ENCODE measurements at places on chromosomes 1 and 21. TPM values are rescaled to one million over a fixed set of nuclear protein-coding genes. Genes with fewer than 3 reads are reported as not detected.

The SERPINC1 gene
- not detected for total RNA-seq

The F11R gene
- total RNA-seq, result 242 TPM

The SLAMF7 gene
- total RNA-seq, result not detected

The EMC1 gene
- 73.3 TPM for total RNA-seq

The LAD1 gene
- total RNA-seq, result not detected

The S1PR1 gene
- 234 TPM for total RNA-seq

The DISC1 gene
- 10.9 TPM for total RNA-seq

The TMEM51 gene
- total RNA-seq, result 6.4 TPM

The TRIM58 gene
- 0.66 TPM for total RNA-seq

DNA sequence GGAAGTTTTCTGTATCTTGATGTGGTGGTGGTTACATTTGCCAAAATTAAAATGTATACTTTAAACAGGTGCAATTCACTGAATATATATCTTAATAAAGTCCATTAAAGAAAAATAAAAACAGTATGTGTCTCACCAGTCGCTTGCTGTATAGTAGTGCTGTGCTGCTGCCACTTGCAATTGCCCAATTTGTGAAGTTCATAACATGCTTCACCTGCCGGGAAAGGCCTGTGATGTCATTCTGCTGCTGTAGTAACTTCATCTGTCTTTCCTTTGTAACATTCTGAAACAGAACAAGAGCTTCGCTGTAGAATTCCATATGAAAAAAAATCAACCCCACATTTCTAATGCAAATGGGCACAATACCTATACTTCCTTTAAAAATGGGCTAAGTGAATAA is 83.4 kb downstream of the TRIM33 start:
- no peak for DNase-seq

GRCh38 chr1:3537359-3537758 is 73.9 kb downstream of the MEGF6 start:
- no peak for DNase-seq

DNA sequence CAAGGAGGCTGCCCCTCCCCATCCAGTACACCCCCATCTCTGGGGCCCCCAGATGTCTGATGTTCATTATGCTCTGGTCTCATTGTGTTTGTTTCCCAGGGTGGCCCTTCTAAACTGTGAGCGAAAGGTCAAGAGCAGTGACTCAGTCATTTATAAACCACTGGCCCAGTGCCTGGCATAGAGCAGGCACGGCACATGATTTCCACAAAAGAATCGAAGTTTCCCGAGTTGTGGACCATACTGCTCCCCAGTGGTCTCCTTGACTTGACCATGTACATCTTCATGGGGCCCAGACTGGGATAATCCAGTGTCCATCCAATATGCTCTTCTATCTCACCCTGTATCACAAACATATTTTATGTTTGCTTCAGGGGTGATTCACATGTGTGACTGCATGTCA is 153.3 kb downstream of the NR5A2 start:
- peak; percentile 40 for DNase-seq

DNA sequence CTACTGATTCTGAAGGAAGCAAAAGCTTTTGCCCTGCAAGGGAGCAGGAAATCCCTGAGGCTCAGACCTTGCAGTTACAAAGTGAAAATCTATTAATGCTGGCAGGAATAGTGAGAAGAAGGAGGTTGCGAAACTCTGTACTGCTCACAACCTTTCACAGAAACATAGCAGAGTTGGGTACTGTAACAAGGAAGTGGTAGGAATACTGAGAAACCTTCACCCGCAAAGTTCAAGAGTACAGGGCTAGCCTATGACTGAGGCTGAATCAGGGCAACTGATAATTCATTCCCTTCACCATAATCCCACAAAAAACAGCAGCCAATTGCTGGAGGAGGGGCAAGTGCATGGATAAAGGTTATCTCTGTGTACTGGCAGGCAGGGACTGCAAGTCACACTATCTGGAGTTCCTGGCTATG is 23.9 kb upstream of the KCTD3 start:
- DNase-seq, result no peak

DNA sequence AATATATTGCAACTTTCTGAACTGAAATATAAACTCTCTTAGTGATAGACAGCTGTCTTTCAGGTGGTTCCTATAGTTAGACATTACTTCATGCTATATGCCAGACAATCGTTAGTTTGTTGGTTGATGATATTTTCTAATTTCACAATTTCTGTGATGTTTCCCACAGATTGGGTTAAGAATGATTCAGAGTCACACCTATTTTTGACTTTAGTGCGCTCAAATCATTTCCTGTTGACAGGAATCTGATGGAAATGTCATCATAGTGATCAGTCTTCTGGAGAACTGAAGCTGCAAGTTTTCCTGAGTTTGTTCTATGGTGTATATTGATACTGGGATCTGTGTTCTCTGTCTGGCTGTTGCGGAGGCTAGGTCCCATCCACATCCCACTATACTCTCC is 119.7 kb downstream of the C1orf21 start:
- DNase-seq, result no peak

GRCh38 chr1:54500107-54500431 is 48.0 kb upstream of the ACOT11 start:
- DNase-seq, result no peak

DNA sequence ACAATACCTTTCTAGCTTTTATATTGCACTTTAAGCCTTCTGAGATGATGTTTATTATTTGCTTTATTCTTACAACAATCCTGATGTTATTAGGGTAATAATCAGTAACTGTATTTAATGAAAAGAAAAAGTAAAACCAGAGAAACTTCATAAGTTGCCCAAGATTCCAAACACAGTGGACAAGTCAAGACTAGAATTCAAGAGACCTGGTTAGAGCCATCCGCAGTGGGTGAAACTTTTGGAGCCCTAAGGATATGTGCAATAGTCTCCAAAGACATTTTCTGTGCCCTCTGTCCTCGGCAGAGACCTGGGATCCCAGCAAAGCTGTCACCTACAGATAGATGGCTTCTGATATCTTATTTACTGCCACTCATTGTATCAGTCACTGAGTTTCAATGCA is 106.8 kb upstream of the DPT start:
- DNase-seq, result no peak

- no peak for DNase-seq
Observed at GRCh38 chr21:38081708-38082107, 165.5 kb upstream of the KCNJ6 start.

DNA sequence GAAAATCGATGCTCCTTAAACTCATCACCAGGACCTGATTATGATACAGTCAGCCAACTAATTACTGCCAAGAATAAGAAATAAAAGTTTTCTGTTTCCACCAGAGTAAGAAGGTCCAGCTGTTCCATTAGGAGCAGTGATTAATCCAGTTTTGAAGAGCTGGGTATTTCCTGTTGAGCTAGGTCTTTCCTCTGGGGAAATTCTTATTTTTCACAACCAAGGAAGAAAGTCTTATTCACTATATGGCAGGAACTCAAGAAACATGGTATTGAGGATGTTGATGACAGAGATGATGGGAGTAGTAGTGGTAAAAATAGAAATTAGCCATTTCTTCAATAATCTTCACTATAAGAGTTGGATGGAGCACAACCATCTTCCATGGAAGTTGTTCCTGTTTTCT is 374.6 kb upstream of the RUNX1 start:
- no peak for DNase-seq

DNA sequence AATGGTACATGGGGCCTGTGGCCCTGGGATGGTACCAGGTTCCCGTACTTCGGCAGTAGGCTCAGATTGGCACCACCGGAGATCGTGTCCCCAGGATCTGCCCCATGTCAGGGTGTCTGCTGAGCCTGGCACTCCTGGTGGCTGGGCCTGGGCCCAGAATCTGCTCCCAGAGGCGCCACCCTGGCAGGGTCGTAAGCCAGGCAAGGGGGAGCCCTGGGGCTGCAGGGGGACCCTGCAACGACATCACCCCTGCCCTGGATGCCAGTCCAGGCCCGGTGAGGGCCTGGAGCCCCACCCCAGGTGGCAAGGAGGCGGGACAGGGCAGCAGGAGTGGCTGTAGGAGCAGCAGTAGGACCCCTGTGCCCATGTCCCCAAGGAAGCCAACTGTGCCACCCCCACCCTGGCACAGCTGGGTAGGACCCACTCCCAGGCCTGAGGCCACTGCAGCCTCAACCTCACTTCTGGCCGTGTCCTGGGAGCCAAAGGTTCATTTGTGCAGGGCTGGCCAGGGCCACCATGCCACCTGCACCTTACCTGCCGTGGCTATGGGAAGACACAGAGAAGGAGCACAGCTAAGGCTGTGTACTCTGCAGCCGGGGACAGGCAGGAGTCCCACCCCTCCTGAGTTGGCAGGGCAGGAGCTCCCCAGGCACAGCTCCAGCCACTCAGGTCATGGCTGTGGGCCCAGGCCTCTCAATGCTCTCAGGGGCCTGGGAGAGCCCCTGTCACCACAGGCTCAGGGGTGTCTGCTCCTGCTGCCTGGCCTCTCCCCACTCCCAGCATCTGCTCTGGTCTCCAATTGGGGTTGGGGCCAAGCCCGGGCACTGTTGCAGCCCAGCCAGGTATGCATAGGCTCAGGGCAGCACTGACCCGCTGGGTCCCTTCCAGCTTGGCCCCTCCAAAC is 141.7 kb downstream of the EIF4G3 start:
- DNase-seq, result no peak

DNA sequence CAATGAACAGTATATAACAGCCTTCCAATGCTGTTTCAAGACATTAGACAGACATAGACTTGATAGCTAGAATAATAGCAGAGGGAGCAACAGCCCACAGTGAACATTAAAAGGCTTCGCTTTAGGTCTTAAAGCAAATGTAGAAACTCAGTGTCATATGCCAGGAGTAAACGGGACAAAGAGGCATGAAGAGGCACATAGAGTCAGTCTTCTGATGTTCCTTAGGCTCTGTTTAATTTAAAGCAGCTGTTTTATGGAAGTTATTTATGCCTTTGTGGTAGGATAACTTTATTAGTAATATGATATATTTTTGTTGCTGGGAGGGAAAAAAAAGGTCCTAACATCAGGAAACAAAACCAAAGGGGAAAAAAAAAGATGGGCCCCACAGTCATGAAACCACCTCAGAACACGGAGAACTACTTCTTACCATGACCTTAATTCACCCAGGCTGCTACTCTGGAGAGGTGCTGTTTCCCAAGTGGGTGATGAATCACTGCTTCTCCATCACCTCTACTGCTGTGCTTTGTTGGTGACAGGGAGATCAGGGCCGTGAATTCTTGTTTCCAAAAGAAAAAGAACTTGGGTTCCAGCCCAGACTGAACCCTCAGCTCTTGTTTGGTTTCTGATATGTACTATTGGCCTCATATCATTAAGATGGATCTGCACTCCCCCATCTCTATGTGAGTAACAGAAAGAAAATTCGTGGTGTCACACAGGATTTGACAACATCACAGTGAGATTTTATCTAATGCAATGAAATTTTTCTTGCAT is 616.9 kb downstream of the KIF26B start:
- DNase-seq, result no peak

DNA sequence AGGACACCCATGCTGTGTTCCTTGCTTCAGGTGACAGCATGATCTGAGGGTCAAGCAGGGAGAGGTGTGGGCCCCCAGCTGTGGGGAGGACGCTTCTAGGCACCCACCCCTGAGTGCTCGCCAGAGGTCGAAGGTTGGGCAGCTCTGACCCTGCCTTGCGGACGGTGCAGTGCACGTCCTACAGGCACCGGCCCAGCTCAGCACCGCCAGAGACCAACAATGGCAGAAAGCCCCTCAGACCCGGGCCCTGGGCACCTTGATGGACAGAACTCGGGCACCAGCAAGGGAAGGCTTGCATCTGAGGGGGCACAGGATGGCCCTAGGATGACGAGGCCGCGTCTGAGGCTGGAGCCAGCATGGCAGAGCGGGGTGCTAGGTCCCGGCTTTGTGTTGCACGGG is 24.7 kb downstream of the NADK start:
- no peak for DNase-seq

DNA sequence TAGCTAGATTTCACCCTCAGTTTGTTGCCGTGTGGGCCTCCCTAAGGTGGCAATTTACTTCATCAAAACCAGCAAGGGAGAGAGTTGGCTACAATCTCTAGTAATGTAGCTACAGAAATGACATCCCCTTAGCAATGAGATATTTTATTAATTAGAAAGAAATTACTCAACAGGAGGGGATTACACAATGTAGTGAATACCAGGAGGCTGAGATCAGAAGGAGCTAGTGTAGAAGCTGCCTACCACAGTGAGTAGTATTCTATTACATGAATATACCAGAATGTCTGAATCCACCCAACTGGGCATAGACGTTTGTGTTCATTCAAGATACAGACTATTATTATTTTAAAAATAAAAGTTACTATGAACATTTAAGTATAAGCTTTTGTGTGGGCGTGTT is 868.2 kb upstream of the CXADR start:
- DNase-seq, result no peak

- DNase-seq, result no peak
Observed at GRCh38 chr1:15343729-15344128, 66.0 kb upstream of the EFHD2 start.

- DNase-seq, result no peak
Observed at GRCh38 chr1:216997069-216997468, 273.8 kb upstream of the ESRRG start.

DNA sequence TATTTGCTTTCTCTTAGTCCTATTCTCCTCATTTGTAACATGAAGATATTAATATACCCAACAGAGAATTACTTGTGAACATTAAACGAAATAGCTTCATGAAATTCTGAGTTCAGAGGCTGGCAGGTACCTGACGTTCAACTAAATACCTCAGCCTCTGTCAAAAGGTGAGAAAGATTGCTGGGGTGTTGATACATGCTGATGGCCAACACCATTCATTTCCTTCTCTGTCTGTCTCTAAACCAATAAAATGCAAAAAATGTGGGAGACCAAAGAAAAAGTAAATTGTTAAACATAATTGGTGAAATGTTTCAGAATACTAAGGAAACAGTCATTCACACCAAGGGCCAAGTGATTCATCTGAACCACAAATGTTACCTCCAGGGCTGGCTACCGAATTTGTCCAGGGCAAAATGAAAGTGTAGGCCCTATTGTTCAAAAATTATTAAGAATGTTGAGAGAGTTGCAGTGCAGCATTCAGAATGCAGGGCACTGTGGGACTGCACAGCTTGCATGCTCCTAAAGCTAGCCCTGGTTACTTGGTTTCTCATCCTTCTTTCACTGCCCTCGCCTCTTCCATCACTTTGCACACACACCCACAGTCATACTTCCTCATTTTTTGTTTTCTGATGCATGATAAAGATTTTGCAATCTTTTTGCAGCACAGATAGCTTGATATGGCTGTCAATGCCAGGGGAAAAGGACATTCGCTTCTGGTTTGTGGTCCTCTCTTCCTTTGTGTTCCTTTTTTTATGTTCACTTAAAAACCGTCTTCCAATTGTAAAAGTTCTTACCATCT is 414.3 kb upstream of the NR5A2 start:
- no peak for DNase-seq

DNA sequence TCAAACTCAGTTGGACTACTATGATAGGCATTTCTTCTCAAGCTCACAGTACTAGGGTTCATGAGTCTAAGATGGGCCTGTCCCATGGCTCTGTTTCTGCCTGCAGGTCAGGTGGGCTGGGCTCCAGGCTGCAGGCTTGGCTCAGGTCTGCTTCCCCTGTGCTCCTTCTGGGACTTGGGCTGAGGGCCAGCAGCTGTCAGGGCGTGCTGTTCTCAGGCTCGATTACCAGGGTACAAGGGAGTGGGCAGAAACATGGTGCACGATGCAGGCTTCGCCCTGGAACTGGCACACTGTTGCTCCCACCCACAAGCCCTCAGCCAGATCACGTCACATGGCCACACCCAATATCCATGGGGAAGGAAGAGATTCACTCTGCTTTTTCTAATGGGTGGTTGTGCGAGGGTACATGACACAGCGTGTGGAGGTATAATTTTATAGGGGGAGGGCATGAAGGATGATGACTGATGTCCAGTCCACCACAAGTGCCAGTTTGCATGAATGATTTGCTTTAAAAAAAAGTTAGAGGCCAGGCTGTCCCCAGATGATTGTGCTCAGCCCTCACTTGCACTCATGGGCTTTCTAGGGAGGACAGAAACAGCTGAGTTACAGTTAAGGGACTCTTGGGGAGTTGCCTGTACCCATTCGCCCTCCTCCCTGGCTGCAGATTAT is 118.0 kb downstream of the ACTL8 start:
- DNase-seq, result no peak
